ENCODE measurements at places on chromosomes 12 and 14.

- DNase-seq, result no peak
Measured at GRCh38 chr12:116884871-116885270, 3.6 kb upstream of the HRK start.

GRCh38 chr14:103067231-103067954, 10.0 kb upstream of the CDC42BPB start:
- DNase-seq, result no peak

DNA sequence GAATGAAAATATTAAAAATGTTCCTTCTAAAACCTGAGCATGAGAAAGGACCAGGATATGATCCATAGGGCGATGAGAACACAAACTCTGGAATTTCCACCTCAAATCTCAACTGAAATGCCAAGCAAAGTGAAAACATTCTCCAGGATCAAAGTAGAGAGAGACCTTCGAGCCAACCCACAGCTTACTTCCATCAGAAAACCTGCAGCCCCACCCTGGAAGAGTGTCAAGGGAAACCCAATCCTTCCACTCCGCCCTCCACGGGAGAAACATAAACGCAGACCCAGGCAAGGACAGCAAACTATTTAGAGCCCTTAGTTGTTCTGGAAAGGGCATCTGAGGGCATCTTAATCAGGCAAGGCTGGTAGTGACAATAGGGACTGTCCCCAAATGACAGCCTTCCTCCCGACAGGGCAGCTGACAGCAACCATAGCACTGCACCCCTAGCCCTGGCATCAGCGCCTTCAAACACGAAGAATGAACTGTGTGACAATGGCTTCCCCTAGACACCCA, 21.8 kb downstream of the SLC15A4 start:
- no peak for DNase-seq

DNA sequence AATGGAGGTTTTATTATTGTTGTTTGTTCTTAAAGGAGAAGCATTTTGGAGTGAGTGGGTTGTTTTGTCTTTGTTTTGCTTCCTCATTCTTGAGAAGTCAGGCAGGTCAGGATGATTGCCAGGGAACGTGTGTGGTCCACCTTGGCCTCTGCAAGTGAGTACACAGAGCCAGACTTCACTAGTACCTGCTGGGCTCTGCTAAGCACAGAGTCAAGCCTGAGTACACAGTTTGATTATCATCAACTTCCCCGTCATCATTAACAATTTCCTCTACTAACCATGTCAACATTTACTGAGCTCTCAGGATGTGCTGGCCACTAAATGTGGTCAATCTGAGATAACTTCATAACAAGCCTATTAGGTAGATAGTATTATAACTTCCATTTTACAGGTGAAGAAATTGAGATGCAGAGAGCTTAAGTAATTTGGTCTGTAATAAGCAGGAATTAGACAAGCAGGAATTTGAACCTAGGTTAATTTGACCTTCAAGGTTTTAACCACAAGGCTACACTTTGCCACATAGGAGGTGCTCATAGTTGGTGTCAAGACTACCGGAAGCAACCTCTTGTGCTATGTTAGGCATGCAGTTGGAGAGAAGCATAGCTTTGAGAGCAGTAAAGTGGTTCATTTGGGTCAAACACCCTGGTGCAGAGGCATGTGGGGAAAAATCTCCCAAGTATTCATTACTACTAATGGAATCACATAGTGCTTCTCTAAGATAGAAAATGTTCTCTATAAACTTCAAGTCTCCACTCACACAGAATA, 178.3 kb downstream of the NUAK1 start:
- no peak for DNase-seq

- DNase-seq, result no peak
Measured at GRCh38 chr14:104282332-104283196, 144.2 kb downstream of the KIF26A start.

DNA sequence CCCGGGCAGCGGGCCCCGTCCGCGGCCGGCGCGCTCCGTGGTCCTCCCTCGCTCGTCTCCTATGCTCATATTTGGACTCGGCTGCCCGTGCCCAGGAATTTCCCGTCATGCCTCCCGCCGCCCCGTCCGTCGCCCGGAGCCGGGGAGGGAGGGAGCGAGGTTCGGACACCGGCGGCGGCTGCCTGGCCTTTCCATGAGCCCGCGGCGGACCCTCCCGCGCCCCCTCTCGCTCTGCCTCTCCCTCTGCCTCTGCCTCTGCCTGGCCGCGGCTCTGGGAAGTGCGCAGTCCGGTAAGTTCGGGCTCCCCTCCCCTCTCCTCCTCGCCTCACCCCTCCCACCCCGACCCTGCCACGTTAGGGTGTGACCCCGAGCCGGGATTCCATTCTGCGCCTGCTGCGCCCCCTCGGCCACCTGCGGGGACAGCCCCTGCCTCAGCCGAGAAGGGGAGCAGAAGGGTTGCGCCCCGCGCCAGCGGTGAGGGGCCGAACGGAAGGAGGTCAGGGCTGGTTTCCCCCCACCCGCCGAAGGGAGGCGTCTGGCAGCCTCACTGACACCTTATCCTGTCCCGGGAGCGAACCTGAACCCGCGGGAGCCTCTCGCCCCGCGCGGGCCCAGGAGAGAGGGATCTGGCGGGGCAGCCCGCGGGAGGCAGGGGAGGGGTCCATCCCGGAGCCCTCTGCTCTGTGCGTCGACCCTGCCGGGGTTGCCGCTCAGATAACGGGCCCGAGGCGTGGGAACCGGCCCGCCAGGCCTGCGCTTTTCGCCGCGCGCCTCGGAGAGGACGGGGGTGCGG, at the start of gene MSRB3:
Gene MSRB3 (plus strand): TSS at position 108 of the 793 bp plus-strand sequence. CDS start 29,897 bp downstream, outside the sequence.
- peak; percentile 86 for DNase-seq

DNA sequence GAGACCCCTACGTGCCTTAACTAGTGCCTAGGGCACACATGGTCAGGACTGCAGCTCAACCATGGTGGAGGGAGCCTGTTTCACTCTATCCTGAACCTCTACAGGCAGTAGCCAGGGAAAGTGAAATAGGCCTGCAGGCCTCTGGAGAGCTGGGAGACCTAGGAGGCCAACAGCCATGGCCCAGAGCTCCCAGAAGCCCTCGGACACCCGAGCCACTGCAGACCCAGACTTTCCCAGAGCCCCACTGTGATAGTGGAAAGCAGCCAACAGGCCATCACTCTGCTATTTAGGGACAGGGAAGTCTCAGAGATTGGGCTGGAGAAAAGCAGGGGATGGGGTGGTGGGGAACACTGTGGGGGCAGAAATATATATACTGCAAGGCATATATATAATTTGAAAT, 56.5 kb upstream of the ZFP36L1 start:
- DNase-seq, result no peak

DNA sequence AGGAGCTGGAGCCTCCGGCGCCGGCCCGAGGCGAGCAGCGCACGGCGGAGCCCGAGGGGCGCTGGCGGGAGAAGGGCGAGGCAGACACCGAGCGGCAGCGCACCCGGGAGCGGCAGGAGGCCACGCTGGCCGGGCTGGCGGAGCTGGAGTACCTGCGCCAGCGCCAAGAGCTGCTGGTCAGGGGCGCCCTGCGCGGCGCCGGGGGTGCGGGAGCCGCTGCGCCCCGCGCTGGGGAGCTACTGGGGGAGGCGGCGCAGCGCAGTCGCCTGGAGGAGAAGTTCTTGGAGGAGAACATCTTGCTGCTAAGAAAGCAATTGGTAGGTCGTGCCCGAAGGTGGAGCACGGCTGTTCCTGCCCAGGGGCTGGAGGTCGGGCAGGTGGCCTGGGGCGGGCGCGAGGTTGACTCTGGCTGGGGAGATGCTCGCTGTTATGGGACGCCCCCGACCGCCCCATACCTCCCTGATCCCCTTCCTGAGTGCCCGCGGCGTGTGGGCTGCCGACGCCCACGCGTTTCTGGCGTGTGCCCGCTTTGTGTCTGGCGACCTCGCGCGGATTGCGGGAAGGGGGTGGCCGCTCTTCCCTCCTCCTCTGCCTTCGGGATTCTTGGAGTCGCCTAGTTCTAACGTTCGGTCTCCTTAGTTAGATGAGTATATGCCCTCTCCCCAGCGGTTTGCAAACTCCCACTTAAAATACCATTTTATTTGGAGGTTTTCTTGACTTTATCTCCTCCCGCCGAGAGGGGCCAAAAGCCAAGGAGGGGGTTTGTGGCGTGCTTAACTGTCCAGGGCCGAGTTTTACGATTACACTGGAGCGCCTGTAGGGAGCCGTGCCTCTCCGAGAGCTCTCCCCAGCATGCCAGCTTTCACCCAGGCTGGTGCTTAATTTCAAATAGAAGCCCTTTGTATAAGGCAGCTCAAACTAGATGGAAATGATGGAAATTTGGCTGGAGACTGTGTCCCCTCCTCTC, 752 bp downstream of the DACT1 start:
- DNase-seq, result peak; percentile 75

- DNase-seq, result no peak
Measured at GRCh38 chr14:47438650-47439140, 236.7 kb downstream of the MDGA2 start.

DNA sequence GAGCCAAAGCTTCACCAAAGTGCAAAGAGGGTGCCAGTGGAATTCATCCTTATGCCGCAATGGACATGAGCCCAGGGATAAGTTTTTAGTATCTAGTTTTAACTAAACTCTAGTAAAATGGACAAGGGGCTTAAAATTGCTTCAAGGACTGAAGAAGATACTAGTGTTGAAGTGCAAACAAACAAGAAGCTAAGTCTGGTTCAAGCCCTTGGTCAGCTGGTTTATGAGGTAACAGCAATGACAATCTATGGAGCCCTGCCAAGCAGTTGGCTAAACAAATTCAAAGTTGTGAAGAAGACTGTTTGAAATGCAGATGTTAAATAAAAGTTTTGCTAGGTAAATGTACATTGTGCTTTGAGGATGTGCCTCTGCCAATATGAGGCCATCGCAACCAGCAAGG, 209.4 kb downstream of the KTN1 start:
- no peak for DNase-seq

Data from eye (tissue), 1 donor.